Ovary (tissue), 10 donors: ENCODE measurements at places on chromosomes 5 and 9. TPM values are rescaled to one million over a fixed set of nuclear protein-coding genes. Genes with fewer than 3 reads are reported as not detected.
A peak's percentile ranks its signal among the peaks of the same experiment; 100 is the strongest.

DNA sequence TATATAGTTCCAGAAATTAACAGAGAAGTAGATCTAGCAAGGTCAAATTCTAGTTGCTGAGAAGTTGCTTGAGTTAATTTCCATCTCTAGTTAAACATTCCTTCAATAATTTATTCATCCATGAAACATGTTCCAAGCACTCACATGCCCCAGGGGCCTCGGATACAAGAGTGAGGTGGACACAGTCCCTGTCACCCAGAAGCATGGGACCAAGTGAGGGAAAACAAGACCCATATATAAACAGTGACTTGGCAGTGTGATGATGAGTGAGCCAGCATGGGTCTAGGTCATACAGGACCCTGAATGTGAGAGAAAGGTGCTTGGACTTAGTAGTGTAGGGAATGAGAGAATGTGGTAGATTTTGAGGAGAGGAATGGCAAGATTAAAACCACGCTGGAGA, 216.9 kb downstream of the TTLL11 start:
- H3K4me3 ChIP-seq: no peak overlapping the region
- H3K36me3 ChIP-seq: no peaks in the 10 kb centered on the region
- DNase-seq: no peak
- no peak overlapping the region for H3K27ac ChIP-seq
- no peaks in the 10 kb centered on the region for H3K4me1 ChIP-seq
- H3K27me3 ChIP-seq: no peaks in the 10 kb centered on the region

DNA sequence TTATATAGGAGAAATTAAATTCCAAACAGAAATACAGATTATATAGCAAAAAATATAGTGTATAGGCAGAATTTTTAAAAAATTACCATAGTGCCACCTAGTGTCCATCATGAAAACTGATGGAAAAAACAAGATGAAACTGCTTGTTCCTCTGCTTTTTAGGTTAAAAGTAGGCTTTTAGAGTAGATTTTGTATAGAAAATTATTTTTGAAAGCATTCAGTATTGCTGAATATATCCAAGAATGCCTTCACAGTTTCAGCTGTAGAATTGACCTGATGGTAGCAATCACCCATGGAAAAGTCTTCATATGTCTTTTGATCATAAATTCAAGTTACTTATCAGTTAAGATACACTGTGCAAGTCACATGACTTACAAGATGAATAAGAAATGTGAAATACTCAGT, 19.7 kb downstream of the RIOK2 start:
- DNase-seq: no peak
- H3K4me1 ChIP-seq: no peaks in the 10 kb centered on the region
- no peaks in the 10 kb centered on the region for H3K36me3 ChIP-seq
- H3K27me3 ChIP-seq: no peaks in the 10 kb centered on the region
- H3K4me3 ChIP-seq: no peak overlapping the region
- no peak overlapping the region for H3K27ac ChIP-seq

DNA sequence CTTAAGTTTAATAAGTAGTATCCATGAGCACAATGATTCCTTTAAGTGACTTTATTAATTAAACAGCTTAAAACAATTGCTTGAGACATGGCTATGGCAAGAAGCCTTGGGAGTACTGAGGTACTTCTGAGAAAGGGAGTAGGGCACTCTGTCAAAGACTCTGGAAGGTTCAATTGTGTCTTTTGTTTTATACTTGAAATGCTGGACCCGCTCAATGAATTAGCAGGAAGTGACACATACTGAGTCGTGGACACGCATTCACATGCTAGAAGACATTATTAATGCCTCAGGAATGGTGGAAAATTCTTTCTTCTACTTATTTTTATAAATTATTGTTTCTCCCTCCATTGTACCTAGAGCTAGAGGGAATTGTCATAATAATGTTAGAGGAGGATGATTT, 347.3 kb upstream of the ZNF608 start:
- H3K27ac ChIP-seq: no peak overlapping the region
- H3K27me3 ChIP-seq: no peaks in the 10 kb centered on the region

DNA sequence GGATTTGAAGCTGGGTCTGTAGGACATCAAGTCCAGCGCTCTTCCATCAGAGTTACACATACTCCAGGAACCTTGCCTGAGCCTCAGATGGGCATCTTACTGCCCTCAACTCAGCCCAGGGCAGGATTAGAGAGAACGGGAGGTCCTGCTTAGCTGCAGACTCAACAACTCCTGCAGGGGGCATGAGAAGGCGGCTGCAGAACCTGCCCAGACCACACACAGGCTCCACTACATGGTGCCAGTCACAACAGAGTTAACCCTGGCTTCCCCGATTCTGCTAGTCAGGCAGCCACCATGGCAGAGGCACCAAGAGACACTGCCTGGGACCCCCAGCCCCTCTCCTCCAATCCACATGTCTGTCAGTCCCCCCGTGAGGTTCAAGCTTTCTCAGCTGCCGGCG, 23.9 kb upstream of the CPLX2 start:
- H3K4me1 ChIP-seq: no peaks in the 10 kb centered on the region
- H3K27me3 ChIP-seq: no peaks in the 10 kb centered on the region
- H3K36me3 ChIP-seq: no peaks in the 10 kb centered on the region
- H3K27ac ChIP-seq: no peak overlapping the region
- no peak overlapping the region for H3K4me3 ChIP-seq
- DNase-seq: no peak

- H3K27me3 ChIP-seq: no peaks in the 10 kb centered on the region
- H3K4me3 ChIP-seq: no peak overlapping the region
- H3K27ac ChIP-seq: no peak overlapping the region
- DNase-seq: peak; percentile 74
- H3K36me3 ChIP-seq: no peaks in the 10 kb centered on the region
- H3K4me1 ChIP-seq: peaks cover 10% of the 10 kb centered on the region
These were observed 13.6 kb upstream of the COL27A1 start for GRCh38 chr9:114141553-114142402.

DNA sequence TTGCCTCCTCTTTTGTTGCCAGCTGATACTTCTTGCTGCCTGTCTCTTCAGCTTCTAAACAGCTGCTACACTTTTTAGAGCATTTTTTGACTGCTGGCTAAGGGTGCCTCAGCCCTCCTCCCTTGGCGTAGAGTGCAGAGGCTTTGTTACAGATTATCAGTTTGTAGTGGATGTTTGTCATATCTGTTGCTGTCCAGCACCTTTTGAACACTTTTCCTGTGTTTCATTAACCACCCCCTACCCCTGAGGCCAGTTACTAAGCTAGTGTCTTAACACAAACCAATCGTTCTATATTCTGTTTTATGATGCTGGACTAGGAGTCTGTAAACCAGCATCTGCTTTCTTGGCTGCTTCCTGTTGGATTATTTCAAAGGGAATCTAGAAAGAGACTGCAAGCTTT, 441.5 kb downstream of the DNAH5 start:
- H3K4me3 ChIP-seq: no peak overlapping the region
- no peak for DNase-seq

- no peaks in the 10 kb centered on the region for H3K27me3 ChIP-seq
- H3K36me3 ChIP-seq: no peaks in the 10 kb centered on the region
- no peaks in the 10 kb centered on the region for H3K4me1 ChIP-seq
- DNase-seq: no peak
- no peak overlapping the region for H3K4me3 ChIP-seq
These were observed 50.6 kb downstream of the LRSAM1 start for GRCh38 chr9:127501821-127502343.

DNA sequence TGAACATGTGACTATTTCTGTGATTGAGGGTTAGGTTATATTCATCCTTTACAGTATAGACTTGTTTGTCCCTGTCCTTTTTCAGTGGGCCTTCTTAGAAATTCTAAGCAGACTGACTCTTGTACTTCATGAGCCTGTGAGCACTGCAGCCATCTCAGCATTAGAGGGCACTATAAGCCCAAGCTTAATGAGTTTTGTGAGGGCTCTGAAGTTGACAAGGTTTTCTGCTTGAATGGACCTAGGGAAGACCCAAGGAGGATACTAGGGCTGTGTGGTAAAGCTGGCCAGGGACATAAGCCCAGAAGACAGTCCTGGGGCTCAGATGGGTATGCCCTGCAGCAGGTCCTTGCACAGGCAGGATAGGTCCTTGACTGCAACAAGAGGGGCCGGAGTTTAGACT, 126.5 kb downstream of the MRPS30 start:
- H3K27ac ChIP-seq: no peak overlapping the region
- H3K4me3 ChIP-seq: no peak overlapping the region
- no peak for DNase-seq
- no peaks in the 10 kb centered on the region for H3K4me1 ChIP-seq
- no peaks in the 10 kb centered on the region for H3K36me3 ChIP-seq
- H3K27me3 ChIP-seq: no peaks in the 10 kb centered on the region

GRCh38 chr5:117779171-117779570, 1204.5 kb upstream of the SEMA6A start:
- no peak overlapping the region for H3K4me3 ChIP-seq
- no peaks in the 10 kb centered on the region for H3K36me3 ChIP-seq
- no peak for DNase-seq
- no peak overlapping the region for H3K27ac ChIP-seq
- H3K4me1 ChIP-seq: no peaks in the 10 kb centered on the region

GRCh38 chr5:127650022-127650421, 1.1 kb downstream of the CTXN3 start:
- peaks cover 5% of the 10 kb centered on the region for H3K4me1 ChIP-seq
- H3K36me3 ChIP-seq: no peaks in the 10 kb centered on the region
- no peaks in the 10 kb centered on the region for H3K27me3 ChIP-seq
- no peak overlapping the region for H3K27ac ChIP-seq
- DNase-seq: peak; percentile 50

DNA sequence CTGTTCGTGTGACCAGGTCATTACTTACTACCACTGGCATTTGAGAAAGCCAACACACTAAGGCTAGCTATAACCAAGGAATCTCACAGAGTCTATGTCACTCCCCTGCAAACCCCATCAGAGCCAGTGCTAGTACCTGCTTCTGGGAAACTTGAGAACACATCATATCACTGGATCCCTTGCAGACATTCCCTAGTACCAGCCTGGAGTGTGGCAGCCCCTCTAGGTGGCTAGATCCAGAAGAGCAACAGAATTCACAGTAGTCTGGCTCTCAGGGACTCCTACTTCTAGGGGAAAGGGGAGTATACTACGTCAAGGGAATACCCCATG, 73.8 kb upstream of the RUSC2 start:
- H3K27ac ChIP-seq: no peak overlapping the region
- no peaks in the 10 kb centered on the region for H3K36me3 ChIP-seq
- no peaks in the 10 kb centered on the region for H3K27me3 ChIP-seq
- H3K4me3 ChIP-seq: no peak overlapping the region
- no peaks in the 10 kb centered on the region for H3K4me1 ChIP-seq

GRCh38 chr5:58972301-58972700, 389.4 kb downstream of the RAB3C start:
- H3K4me1 ChIP-seq: no peaks in the 10 kb centered on the region
- H3K27me3 ChIP-seq: no peaks in the 10 kb centered on the region
- no peak overlapping the region for H3K27ac ChIP-seq
- no peaks in the 10 kb centered on the region for H3K36me3 ChIP-seq
- H3K4me3 ChIP-seq: no peak overlapping the region

Gene MAPK9
- 35.9 TPM for total RNA-seq

Gene PCDHA1
- total RNA-seq: not detected

Gene S1PR3
- 5.5 TPM for total RNA-seq

Gene SMARCA2
- total RNA-seq: 153 TPM

Gene TICAM2
- total RNA-seq: 4.0 TPM

Gene CENPK
- 0.95 TPM for total RNA-seq

Gene CTXN3
- total RNA-seq: not detected

Gene DIPK1B
- 17.7 TPM for total RNA-seq
